ENCODE measurements at places on chromosomes 3 and 15.

DNA sequence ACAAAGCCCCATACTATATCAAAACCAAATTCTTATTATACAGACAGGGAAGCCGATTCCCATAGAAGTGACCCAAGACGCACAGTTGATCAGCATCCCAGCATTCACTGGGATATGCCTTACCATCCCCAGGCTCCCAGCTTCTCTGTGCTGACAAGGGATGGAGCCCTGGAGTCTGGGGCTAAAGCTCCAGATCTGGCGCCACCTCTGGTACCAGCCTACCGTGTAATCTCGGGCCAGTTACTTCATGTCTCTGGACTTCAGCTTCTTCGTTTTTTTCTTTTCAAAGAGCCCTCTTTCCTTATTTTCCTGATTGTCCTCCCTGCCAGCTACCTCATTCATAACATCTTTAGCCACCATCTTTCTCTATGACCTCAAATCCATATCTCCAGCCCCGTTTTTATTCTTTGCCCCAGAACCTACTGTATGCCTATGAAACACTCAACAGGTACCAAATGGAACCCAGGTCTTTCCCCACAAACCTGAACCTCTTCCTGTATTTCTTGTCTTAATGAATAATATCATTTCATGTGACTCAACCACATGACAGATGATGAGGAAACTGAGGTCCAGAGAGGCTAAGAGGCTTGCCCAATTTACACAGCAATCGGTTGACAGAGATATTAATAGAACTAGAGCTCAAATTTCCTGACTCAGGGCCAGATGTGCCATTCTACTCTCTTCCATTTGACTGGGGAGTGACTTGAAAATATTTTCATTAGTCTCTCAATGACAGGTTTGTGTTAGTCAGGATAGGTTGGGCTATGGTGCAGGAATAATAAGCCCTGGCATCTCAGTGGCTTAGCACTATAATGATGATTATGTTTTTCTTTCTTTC, 85.4 kb upstream of the TLE3 start:
- DNase-seq = no peak

DNA sequence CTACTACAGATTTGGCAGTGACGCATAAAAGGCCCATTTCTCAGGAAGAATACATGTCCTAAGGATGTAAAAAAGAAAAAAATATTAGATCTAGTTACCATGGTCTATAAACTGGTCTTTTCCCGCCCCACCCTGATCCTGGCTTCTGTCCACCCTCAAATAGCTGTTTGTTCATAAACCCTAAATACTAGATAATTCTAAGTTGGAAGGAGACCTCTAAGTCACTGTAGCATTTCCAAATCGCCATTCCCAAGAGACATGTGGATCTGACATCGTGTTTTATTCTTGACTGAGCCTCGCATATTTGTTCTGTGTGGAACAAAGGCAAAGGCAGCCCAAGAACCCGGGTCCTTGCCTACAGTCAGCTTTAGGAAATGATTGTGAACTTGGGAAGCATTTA, 49.0 kb downstream of the LMCD1 start:
- DNase-seq = no peak

- DNase-seq = no peak
Measured at GRCh38 chr3:5017925-5018531, 38.8 kb downstream of the BHLHE40 start.

DNA sequence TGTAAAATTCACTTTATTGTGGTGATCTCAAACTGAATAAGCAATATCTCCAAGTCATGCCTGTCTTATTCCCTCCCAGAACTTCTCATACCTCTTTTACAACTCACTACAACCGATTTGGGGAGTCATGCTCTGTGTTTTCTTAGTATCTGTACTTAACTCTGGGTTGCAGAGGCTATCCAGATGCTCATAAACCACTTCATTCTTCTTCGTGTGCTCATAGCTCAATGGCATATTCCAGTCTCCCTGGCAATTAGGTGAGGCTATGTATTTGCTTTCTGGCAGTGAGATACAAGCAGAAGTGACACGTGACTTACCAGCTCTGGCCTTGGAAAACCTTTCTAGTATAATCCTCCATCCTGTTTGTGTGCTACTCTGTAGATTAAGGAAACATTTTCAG, 360.9 kb downstream of the ZNF385D start:
- DNase-seq = no peak

GRCh38 chr3:64160000-64160695, 65.1 kb downstream of the PRICKLE2 start:
- DNase-seq = no peak

DNA sequence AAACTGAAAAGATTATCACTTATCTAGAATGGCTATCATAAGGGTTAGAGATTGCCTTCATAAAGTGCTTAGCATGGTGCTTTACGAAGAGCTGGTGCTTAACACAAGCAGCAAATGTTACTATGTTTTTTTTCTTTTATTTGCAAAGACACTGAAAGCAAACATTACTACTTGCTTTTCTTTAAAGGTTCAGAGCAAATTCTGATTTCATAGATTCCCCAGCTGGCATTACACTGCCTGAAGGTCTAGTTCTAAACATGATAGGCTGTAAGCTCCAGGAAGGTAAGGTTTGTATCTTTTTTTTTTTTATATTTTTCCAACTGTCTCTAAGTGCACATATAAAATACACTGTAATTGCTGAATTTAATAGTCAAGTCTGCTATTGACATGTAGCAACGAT, 71.9 kb downstream of the UQCC5 start:
- no peak for DNase-seq

GRCh38 chr3:69433121-69433968, 47.5 kb upstream of the FRMD4B start:
- DNase-seq = no peak

DNA sequence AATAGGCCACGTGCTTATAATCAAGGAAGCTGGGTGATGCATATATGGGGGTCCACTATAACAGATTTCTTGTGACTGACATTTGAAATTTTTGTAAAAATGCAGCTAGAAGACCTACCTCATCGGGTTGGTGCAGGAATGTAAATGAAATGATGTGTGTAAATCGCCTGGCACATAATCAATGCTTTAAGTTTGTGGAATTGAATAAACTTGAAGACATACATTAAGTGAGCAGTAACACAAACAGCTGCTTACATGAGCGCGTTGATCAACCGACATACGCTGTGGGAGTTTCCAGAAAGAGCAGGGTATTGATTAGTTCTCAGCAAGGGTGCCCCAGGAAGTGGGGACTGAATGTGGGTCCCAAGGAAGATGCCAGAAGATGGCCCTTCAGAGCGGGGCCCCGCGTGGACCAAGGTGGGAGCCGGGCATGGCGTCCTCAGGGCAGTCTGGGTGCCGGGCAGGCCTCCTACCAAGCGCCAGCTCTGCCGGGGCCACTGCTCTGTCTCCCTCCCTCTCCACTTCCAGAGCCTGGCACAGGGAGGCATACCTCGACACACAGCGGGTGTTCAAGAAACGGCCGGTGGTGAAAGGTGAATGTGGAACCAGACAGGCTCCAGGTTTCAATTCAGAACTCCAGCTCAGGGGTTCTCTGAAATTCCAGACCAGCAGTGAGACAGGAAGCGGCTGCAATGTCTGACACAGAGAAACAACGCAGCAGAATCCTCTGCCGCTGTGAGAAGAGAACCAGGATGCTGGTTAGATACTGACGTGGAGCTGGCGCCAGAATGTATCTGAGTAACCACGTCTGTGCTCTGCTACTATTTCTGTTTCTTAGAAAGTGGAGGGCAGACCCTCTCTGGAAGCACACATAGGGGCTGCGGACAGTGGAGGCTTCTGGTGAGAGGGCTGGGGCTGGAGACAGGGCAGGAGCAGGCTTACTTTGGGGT, 12.6 kb downstream of the BFSP2 start:
- no peak for DNase-seq

- no peak for DNase-seq
Measured at GRCh38 chr3:153138276-153139210, 23.5 kb upstream of the RAP2B start.

DNA sequence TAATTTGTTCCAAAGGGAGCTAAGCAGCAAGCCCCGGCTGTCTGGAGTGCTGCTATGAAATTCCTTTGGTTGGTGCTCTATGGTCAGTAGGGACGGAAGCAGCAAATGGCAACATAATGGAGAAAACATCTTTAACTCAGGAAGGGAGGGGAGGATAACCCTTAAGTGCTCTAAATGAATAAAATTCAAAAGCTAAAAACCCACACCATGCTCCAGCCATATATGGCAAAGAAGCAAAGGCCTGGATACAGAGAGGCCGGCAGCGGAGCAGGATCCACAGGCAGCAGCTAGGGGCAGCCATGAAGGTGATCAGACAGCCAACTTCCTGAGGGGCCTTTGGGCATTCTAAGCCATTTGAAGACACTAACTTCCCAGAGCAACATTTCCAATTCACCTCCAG, 38.9 kb downstream of the IL17RD start:
- peak; percentile 67 for DNase-seq

DNA sequence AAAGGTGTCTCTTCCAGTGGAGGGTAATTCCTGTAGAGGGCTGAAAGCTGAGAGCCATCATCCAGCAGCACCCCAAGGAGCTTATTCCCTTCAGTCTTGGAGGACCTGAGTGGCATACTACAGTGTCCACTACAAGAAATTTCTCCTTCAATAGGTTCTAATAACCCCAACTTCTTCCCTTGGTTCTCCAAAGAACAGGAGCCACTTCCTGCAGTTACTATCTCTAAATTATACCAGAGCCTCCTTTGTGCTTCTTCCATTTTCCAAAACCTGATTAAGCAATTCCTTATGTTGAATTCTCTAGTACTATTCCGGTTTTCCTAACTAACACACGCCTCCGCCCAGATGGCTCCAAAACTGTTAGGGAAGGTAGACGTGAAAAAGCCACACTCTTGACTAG, 50.4 kb downstream of the DCLK3 start:
- DNase-seq = no peak

DNA sequence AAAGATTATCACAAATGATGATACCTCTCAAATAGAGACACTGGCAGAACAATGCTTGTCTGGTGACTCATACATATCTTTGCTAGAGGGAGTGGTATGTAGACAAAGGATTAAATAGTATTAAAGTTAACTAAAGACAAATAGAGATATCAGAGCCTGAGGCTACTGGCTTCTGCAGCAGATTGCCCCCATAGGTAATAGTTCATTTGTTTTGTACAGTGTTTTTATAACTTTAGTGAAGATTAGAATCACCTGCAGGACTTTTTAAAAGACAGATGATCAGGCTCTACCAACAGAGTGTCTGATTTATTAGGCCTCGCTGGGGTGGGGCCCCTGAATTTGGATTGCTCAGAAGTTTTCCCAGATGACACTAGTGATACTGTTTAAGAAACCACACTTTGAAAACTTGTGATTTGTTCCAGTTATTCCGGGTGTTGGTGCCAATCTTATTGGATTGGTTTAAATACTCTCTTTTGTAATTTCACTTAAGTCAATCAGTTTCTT, 96.4 kb downstream of the NAALADL2 start:
- DNase-seq = no peak

DNA sequence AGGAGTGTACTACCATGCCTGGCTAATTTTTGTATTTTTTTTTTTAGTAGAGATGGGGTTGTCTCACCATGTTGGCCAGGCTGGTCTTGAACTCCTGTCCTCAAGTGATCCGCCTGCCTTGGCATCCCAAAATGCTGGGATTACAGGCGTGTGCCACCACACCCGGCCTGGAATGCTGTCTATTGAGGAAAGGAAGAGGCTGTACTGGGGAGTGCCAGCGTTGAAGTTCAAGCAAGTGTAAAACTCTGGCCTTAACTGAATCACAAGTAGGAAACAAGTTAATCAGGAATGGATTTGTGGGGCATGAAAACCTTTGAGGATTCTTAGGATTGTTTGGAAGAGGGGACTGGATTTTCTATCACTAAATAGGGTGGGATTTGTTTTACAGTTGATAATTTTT, 1.4 kb upstream of the SENP2 start:
- DNase-seq = no peak

DNA sequence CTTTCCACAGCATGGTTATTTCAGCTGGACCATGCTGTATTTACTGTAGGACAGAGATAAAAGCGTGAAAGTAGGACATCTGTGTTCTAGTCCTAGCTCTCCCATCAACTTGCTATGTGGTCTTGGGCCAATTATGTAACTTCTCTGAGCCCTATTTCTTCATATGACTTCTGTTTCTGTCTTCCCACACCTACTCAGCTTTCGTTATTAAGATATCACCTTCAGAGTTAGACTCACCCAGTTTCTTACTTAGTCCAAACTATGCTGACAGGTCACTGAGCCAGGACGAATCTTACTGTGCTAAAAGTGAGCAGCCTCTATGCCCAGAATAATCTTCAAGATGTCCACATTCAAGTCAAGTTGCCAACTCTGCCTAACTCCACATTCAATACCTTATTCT, 283.7 kb downstream of the IL5RA start:
- no peak for DNase-seq

Measured in NT2/D1 (cell line).